Thyroid gland (tissue), 4 donors: ENCODE measurements at places on chromosomes 13 and 19. TPM values are rescaled to one million over a fixed set of nuclear protein-coding genes. Genes with fewer than 3 reads are reported as not detected.

- H3K4me3 ChIP-seq, result no peak overlapping the region
- no peaks in the 10 kb centered on the region for H3K36me3 ChIP-seq
- DNase-seq, result no peak
- no peaks in the 10 kb centered on the region for H3K27me3 ChIP-seq
- no peak overlapping the region for H3K27ac ChIP-seq
These were observed 8.3 kb upstream of the NAA16 start for GRCh38 chr13:41302743-41303142.

GRCh38 chr19:15640294-15640903, at the start of gene CYP4F3:
TSS of gene CYP4F3 (plus strand) at chr19:15640897. CDS start at chr19:15641416, 519 bp downstream.
- H3K36me3 ChIP-seq, result no peaks in the 10 kb centered on the region
- DNase-seq, result peak; percentile 68
- H3K4me1 ChIP-seq, result no peaks in the 10 kb centered on the region

GRCh38 chr13:51778392-51778791, 25.6 kb downstream of the DHRS12 start:
- no peak overlapping the region for H3K4me3 ChIP-seq
- no peaks in the 10 kb centered on the region for H3K36me3 ChIP-seq
- no peaks in the 10 kb centered on the region for H3K27me3 ChIP-seq
- H3K4me1 ChIP-seq, result no peaks in the 10 kb centered on the region
- DNase-seq, result no peak
- no peak overlapping the region for H3K27ac ChIP-seq

The ZNF285 gene
- total RNA-seq, result 6.6 TPM

The SIGLEC6 gene
- not detected for total RNA-seq

The C19orf67 gene
- total RNA-seq, result not detected
